ENCODE measurements at places on chromosomes 11 and 22.

DNA sequence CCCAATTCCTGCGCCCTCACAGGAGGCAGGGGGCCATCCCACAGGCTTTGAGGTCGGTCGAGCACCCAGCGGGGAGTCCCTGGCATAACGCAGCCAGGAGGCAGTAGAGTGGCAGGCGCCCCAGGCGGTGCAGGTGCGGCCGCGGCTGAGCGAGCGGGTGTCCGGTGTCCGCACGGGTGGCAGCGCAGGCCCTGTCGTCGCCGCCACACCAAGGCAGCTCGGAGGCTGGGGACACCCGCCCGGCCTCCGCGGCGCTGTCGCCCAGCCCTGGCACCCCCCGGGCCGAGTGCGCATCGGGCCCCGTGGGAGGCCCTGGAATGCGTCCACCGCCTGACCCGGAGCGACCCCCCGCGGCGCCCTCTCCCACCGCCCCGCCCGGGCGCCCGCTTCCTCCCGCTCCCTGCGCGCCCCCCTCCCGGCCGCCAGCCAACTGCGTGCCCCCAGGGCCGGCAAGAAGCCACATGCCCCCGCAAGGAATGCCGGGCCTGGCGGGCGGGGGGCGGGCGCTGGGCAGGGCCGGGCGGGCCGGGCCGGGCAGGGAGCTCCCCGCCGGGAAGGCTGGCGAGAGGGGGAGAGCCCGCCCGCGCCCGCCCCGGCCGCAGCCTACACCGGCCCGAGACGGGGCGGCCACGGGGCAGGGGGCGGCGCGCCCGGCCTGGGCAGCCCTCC, 33.9 kb downstream of the PRDM11 start:
- DNase-seq = no peak

GRCh38 chr22:25564320-25564978, at the start of gene GRK3:
TSS of gene GRK3 (plus strand) at chr22:25564675. CDS start at chr22:25565041, 366 bp downstream.
- peak; percentile 57 for DNase-seq

DNA sequence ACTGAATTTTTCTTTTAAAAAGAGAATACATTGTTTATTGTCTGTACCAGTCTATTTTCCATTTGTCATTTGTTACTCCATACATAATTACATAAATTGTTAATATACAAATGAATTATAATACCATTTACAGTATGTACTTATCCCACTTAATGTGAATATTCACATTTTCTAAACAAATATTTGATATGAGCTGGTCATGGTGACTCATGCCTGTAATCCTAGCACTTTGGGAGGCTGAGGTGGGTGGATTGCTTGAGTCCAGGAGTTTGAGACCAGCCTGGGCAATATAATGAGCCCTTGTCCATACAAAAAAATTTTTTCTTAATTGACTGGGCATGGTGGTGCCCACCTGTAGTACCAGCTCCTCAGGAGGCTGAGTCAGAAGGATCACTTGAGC, 6.8 kb downstream of the SC5D start:
- no peak for DNase-seq

- no peak for DNase-seq
Observed at GRCh38 chr11:111445586-111445985, 66.5 kb upstream of the POU2AF1 start.

- DNase-seq = no peak
Observed at GRCh38 chr22:17496841-17497240, 66.5 kb upstream of the SLC25A18 start.

DNA sequence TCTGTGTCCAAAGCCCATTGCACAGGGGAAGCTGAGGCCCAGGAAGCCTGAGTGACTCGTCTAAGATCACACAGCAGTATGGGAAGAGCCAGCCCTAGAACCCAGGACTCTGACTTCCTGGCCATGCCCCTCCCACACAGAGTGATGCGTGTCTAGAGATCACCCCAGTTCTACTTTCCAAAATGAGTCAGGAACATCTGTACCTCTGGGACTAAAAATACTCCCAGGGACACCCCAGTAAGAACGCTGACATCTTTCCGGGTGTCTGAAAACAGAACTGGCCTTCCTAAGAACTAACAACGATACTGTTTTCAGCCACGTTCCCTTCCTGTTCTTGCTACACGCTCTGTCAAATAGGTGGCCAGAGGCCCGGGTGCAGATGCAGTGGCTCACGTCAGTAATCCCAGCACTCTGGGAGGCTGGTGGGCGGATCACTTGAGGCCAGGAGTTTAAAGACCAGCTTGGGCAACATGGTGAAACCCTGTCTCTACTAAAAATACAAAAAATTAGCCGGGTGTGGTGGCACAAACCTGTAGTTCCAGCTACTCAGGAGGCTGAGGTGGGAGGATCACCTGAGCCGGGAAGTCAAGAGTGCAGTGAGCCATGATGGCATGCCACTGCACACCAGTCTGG, 21.7 kb upstream of the PDGFB start:
- no peak for DNase-seq

DNA sequence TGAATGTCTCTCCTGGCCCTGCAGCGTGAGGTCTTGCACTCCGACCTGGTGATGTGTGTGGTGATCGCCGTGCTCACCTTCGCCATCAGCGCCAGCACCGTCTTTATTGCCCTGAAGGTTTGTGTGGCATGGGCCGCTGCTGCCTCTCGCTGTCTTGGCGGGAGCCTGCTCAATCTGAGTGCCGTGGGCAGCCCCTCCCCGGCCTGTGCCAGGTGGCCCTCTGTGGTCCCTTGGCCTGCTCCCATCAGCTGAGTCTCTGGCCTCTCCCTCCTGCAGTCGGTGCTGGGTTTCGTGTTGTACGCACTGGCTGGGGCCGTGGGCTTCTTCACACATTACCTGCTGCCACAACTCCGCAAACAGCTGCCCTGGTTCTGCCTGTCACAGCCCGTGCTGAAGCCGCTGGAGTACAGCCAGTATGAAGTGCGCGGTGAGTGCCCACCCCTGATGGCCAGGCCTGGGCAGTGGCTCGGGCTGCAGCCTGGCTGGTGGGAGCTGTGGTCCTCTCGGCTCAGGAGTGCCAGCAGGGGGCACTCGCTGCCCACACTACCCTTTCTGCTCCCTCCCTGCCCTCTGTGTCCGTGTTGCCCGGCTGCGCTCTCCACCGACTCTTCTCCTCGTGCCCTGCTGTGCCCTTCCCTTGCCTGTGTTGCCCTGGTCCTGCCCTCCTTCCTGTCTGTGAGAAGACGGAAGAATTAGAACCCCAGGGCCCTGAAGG, 10.2 kb downstream of the PCNX3 start:
- peak; percentile 72 for DNase-seq

- no peak for DNase-seq
Observed at GRCh38 chr11:112334381-112334780, 73.7 kb upstream of the PLET1 start.

DNA sequence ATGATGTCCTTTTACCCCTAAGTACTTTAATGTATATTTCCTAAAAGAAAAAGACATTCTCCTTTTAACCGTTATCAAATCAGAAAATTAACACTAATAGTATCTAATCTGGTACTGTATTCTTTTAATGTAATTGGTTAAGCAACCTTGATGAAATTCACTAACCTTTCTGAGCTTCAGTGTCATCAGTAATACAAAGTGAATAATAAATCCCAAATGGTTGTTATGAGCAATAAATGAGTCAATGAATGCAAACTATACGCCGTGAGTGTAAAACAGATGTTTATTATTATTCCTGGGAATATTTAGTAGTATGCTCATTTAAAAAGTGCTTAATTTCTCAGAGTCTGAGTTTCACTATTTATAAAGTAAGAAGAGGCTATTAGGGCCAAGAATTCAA, 21.5 kb downstream of the UEVLD start:
- no peak for DNase-seq

DNA sequence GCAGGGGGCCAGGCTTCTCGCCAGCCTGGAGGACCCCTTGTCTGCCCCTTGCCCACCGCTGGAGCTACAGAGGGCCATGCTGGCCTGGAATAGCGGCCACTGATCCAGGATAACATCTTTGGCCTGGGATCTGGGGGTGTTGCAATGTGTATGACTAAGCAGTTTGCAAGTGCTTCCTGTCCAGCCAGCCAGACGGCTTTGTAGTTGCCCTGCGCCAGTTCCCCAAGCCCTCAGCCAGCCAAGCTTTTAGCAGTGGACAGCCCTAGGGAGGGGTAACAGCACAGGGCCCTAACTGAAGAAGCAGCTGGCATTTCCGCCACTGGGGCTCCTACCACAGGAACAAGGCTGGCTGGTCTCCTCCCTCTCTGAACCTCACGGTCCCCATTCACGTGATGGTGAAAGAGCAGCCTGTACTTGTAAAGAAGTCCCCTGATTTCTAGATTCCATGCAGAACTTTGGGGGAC, 32.1 kb downstream of the UQCR10 start:
- DNase-seq = peak; percentile 8

- no peak for DNase-seq
Observed at GRCh38 chr22:49418943-49419342, 408.7 kb downstream of the BRD1 start.

DNA sequence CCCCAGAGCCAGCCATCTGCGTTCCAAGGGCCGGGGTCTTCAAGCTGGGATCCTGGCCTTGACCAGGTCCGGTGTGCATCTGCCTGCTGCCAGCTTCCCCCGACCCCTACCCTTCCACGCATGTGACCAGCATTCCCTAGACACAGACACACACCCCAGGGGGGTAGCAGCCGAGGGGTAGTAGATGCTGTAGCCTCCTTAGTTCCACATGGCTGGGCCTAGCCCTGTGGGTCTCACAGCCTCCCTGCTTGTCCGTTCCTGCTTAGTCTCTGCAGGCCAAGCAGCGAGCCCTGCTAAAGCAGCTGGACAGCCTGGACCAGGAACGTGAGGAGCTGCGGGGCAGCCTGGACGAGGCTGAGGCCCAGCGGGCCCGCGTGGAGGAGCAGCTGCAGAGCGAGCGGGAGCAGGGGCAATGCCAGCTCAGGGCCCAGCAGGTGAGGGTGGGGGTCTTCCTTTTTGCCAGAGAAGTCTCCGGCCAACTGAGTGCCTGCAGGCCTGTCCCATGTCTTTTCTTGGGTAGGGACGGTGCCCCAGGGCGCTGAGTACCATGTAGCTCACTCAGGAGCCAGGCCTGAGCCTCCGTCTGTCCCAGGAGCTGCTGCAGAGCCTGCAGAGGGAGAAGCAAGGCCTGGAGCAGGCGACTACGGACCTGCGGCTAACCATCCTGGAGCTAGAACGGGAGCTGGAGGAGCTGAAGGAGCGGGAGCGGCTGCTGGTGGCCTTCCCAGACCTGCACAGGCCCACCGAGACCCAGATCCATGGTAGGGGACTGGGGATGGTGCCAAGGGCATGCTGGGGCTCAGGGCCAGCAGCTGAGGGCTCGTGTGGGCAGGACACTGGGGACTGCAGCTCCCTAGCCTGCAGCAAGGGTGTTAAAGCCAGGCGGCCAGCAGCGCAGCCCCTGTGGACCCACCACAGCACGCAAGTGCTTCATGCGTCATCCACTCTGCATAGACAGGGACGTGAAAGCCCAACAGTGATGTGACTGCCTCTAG, 13.6 kb downstream of the RNF215 start:
- no peak for DNase-seq

- no peak for DNase-seq
Observed at GRCh38 chr11:26753723-26754504, 32.1 kb upstream of the SLC5A12 start.

GRCh38 chr11:47532597-47533213, 20.2 kb downstream of the CELF1 start:
- no peak for DNase-seq

DNA sequence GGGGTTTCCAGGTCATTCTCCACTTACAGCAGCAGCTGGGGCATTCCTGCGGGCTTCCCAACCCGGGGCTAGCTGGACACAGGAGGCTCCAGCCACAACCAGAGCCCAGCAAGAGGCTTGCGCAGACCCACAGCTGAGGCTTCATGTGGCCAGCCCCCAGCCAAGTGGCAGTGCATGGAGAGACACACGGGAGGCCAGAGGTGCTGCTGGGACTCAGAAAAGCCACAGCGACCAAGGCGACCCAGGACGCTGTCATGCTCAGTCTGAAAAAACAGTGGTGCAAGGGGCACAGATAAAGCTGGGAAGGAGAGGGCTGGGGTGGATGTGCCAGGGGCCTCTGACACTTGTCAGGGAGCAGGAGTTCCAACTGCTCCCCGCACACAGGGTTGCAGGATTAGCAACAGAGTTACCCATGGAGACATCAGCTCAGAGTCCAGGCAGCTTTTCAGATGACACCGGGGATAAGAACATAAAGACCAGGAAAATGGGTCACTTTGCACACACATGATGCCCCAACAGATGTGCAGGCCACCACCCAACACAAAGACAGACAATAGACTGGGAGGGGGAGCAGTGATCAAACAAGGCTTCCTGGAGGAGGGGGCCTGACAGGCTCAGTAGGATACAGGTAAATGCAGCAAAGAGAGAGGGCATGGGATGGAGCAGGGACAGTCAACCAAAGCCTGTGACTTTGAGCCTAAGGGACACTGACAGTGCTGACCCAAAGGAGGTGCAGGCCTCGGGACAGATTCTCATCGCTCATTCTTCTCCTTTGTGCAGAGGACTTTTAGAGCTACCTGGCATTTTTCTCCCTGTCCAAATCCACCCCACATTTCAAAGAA, 6.9 kb upstream of the NEAT1 start:
- DNase-seq = no peak
